Fibroblast of skin of abdomen (primary cell): ENCODE measurements at places on chromosomes 5 and 9.

DNA sequence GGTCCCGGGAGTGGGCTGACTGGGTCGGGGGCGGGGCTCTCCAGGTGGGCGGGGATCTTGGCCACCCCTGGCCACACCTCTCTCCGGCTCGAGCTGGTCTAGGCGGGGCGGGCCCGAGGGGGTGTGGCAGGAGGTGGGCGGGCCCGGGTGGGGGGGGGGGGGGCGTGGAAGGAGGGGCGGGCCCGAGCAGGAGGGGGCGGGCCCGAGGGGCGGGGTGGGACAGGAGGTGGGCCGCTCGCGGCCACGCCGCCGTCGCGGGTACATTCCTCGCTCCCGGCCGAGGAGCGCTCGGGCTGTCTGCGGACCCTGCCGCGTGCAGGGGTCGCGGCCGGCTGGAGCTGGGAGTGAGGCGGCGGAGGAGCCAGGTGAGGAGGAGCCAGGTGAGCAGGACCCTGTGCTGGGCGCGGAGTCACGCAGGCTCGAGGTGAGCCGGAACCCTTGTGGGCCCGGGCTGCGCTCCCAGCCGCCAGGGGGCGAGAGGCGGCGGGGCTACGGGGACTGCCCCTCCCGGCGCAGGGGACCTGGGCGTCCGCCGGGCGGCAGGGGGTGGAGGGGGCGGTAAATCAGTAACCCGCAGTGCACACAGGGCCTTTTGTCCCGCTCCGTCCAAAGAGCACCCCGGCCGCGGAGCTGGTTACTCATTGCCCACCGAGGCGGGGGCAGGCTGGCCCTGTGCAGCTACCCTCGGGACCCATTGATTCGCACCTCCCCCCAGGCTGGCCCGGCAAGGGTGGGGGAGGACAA is at the start of gene FGFR4:
Gene FGFR4 (plus strand): TSS at position 262 of the 744 bp plus-strand sequence. CDS start 2,688 bp downstream, outside the sequence.
- peak; percentile 47 for DNase-seq

- no peak for DNase-seq
Measured at GRCh38 chr5:103275851-103276250, 17.3 kb downstream of the MACIR start.

DNA sequence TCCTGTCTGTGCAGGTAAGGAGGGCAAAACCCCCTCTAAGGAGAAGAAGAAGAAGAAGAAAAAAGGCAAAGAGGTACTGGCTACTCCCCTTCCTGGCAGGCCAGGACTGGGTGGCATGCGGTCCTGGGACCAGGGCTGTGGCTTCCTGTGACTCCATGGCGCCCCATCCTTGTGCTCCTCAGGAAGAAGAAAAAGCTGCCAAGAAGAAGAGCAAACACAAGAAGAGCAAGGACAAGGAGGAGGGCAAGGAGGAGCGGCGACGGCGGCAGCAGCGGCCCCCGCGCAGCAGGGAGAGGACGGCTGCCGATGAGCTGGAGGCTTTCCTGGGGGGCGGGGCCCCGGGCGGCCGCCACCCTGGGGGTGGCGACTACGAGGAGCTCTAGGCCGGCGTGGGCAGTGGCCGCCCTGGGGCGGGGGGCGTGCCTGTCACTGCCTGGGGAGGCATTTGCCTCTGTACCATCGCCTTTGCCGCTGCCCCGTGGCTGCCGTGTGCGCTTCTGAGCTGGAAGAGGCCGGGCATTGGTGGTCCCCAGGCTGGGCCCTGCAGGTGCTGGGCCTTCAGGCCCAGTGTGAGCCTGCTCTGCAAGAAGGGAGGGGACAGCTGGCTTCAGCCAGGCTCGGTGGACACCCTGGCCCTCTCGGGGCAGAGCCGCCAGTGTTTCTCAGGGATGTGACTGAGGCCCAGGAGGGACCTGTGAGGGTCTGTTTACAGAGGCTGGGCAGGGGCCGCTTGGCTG is 2.0 kb upstream of the AJM1 start:
- no peak for DNase-seq

- peak; percentile 30 for DNase-seq
Measured at GRCh38 chr5:154962494-154962893, 21.6 kb downstream of the MRPL22 start.

DNA sequence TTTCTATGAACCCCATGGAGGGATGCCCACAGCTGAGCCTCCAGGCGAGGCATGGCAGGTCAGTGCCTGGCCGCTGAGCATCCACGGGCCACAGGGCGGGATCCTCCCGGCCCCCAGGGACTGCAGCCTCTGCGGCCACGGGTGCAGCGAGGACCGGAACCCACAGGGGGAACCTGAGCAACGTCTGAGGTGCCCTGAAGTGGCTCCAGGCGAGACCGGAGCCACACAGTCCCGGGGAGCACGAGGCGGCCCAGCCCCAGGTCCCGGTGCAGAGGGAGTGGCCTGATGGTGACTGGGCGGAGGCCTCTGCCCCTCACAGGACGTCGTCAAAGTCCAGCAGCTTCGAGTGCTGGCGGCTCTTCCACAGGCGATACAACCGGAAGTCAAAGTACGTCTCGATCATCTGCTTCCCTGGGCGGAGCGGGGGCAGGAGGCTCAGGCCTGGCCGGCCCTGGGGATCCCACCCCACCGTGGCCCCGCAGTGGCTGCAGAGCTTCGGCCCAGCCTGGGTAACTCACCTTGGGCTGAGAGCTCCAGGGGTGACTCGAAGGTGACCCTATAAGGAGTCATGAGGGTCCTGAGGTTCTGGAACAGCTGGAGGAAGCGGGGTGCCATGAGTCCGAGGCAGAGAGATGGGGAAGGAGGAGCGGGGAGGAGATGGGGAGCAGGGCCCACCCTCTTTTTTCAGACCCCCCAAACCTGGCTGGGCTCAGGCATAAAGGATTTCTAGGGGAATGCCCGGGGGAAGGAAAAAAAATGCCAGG is 8.1 kb upstream of the ENTPD8 start:
- no peak for DNase-seq

- no peak for DNase-seq
Measured at GRCh38 chr9:133201424-133202144, 7.5 kb downstream of the OBP2B start.

DNA sequence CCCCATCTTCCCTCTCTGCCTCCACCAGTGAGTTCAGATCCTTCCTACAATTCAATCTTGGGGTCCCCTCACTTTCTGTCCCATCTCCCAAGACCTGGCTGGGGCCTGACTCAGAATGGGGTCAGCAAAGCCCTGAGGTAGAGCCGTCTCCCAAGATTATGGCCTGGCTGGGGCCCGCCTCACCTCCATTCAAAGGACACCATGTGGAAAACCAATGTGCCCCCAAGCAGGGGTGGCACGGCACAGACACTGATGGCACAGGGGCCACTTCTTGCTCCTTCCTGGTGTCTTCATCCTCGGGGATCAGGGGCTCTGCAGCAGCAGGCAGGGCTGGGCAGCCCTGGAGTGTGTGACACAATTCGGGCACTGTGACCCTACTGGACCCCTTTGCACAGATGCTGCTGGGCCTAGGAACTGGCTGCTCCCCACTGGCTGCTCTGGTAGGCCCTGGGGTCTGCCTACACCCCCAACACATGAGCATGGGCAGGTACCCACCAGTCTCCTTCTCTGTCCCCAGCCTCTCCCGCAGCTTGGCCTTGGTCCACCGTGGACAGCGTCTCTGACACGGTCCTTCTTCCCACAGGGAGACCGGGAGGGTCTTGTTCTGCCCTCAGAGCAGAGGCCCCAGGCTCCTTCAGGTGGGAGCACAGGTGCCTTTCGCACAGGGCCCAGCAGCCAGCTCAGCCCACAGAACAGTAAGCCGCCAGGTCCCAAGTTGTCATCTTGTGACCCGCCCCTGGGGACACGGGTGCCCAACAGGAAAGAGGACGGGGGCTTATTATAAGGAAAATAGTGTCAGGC is 89.5 kb downstream of the ADAMTS2 start:
- no peak for DNase-seq

GRCh38 chr9:111149018-111149759 is 110.9 kb upstream of the LPAR1 start:
- DNase-seq: no peak

DNA sequence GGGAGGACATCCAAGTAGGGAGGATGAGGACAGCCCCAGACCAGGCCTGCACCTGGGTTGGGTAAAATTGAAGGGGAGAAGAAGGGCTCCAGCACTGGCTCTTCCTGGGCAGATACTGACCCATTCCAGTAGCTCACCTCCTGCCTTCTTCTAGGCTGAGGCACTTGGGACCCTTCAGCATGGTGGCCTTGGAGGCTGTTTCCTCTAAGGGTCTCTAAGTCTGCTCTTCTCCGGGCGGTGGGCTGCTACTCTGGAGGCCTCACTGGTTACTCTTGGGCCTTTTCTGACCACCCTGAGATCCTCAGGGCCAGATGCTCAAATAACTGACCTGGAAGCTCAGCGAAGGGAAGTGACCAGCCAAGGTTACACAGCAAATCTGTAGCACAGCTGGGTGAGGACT is 2.8 kb upstream of the TIFAB start:
- DNase-seq: no peak

- DNase-seq: peak; percentile 37
Measured at GRCh38 chr9:95004411-95005277, 278.1 kb downstream of the AOPEP start.

DNA sequence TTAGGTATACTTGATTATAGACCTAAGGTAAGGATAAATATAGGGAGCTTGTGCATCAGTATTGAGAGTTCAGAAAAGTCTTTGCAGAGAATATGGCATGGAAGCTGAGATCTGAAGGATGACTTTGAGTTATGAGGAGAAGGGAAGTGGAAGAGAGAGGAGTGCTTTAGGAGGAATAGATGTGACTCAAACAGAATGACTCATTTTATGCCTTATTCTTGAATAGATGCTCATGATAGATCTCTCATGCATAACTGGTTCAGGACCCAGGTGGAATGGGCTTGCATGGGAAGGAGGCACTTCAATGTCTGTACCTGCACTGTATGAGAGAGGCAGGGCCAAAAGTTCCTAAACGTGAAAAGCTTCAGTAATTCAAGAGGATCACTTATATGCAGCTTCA is 103.3 kb downstream of the CWC27 start:
- peak; percentile 22 for DNase-seq

DNA sequence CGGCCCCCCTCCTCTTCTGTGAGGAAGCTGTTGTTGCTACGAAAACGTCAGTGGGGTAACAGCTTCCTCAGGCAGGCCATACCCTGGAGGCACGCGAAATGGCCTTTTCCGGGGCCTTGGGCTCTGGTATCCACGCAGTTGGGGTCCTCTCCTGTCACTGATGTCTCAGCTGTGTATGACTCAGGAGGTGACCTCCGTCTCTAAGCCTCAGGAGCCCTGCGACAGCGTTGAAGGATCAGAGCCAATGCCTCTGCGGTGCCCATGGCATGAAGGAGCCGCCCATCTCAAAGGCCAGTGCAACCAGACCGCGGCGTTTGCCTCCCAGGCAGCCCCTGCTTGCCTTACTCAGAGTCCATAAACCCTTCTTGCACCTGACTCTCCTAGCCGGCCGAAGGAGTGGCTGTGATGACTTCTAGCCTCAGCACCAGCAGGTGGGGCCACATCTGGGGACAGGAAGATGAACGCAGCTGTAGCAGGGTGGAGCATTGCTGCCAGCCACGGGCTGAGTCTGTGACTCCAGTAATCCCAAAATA is 1.0 kb upstream of the MXD3 start:
- DNase-seq: no peak

GRCh38 chr9:115010874-115011273 is 80.5 kb upstream of the TNFSF8 start:
- no peak for DNase-seq
